ENCODE measurements at places on chromosomes 12 and 14. TPM values are rescaled to one million over a fixed set of nuclear protein-coding genes. Genes with fewer than 3 reads are reported as not detected.

DNA sequence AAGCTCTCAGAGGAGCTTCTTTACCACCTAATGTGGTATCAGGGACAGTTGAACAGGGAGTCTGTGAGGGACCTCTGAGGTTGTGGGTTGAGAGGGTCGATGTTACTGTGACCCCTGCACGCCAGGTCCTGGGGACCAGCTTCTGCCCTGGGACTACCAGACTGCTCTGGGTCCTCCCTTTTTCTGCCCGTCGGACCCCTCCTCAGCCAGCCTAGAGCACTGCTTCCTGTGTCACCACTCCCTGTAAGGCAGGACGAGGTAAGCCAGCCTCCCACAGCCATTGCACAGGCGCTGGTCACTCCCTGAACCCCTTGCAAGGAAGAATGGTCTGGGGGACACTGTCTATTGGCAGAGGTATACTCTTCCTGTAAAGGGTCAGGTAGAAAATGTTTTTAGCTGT, 38.1 kb downstream of the SYNE3 start:
- H3K36me3 ChIP-seq: no peaks in the 10 kb centered on the region
- H3K27ac ChIP-seq: peak overlapping the region; percentile 27
- DNase-seq: no peak
- H3K27me3 ChIP-seq: no peaks in the 10 kb centered on the region
- H3K4me1 ChIP-seq: peaks cover 45% of the 10 kb centered on the region
- H3K4me3 ChIP-seq: no peak overlapping the region

DNA sequence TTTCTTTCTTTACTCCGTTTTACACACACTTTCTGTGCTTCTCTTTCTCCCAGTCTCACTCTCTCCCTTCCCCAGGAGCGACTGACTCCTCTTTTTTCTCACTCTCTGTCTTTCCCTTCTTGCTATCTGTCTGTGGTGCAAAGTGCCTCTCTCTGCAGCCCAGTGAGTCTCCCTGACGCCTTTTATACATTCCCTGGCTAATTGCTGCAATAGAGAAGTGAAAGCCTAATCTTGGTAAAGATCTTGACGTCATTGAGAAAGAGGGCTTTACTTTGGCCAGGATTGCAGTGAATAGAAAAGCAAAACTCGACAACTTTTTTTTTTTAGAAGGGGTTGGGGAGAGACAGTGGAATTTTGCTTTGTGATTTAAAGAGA, 706 bp upstream of the DIO2 start:
- DNase-seq: peak; percentile 10
- H3K27ac ChIP-seq: peak overlapping the region; percentile 67
- H3K4me3 ChIP-seq: peak overlapping the region; percentile 48
- H3K27me3 ChIP-seq: no peaks in the 10 kb centered on the region

GRCh38 chr12:120130011-120130410, 13.5 kb upstream of the RAB35 start:
- no peaks in the 10 kb centered on the region for H3K27me3 ChIP-seq
- no peak for DNase-seq
- no peak overlapping the region for H3K27ac ChIP-seq
- H3K4me1 ChIP-seq: peaks cover 47% of the 10 kb centered on the region

- H3K4me1 ChIP-seq: no peaks in the 10 kb centered on the region
- H3K27ac ChIP-seq: no peak overlapping the region
- DNase-seq: no peak
- no peaks in the 10 kb centered on the region for H3K27me3 ChIP-seq
Measured at GRCh38 chr12:59365133-59365532, 230.7 kb upstream of the SLC16A7 start.

DNA sequence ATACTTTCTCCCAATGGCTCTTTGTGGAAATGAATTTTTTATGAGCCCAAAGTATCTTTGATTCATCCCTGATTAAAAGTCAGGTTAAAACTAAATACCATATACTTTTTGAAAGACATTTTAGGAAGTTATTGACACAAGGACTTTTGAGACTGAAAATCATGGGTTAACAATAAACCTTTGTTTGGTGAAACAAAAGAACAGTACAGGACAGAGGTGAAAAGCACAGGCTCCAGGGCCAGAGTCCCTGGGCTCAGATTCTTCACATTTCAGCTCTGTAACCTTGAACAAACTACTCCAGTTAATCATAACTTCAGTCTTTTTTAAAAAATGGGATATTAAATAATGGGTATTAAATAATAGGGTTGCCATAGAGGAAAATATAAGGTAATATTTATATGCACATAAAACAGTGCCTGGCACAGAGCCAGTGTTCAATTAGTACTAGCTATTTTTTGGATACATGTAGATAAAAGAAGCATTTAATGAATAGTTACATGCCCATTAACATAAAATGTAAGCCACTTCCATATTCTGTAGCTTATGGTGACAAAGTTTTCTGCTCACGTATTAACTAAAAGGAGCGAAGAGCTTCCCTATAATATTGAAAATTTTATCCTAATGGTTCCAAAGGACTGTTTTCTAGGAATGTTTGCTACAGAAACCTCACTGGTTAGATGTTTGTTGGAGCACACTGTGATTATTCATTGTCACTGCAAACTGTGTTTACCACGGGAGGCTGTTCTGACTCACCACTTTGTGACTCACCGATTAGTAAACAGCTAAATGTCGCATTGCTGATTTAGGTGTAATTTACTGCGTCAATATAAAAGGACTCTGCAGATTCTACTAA, 255.4 kb downstream of the DAD1 start:
- no peak overlapping the region for H3K27ac ChIP-seq
- no peaks in the 10 kb centered on the region for H3K36me3 ChIP-seq
- no peak for DNase-seq
- H3K27me3 ChIP-seq: no peaks in the 10 kb centered on the region
- H3K4me1 ChIP-seq: peaks cover 7% of the 10 kb centered on the region

DNA sequence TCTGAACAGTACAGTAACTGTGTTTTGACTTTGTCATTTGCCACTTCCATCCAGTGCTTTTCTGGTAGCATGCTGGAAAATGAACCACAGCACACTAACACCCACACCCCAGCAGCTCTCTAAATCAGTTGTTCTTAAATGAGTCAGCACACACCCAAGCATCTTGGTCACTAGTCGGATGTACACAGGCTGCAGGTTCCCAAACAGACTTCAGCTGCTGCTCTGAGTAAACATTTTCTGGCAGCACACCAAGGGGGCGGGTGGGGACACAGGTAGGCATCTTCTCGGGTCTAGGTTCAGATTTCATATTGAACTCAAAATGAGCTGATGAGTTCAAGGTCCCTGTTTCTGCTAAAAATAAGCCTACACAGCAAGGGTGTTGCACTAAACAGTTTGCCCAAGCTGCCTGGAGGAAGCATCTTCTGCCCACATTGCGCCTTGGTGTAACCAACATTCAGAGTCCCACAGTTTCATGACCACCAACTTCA, 39.8 kb downstream of the IFNG start:
- H3K4me1 ChIP-seq: no peaks in the 10 kb centered on the region
- no peak for DNase-seq
- no peak overlapping the region for H3K27ac ChIP-seq
- no peaks in the 10 kb centered on the region for H3K27me3 ChIP-seq
- no peaks in the 10 kb centered on the region for H3K36me3 ChIP-seq

GRCh38 chr12:120249266-120249874, 16.2 kb downstream of the PXN start:
- no peaks in the 10 kb centered on the region for H3K36me3 ChIP-seq
- peak overlapping the region; percentile 29 for H3K4me3 ChIP-seq
- no peaks in the 10 kb centered on the region for H3K27me3 ChIP-seq

GRCh38 chr14:75510547-75510946, 11.7 kb upstream of the BATF start:
- no peak overlapping the region for H3K27ac ChIP-seq
- no peak overlapping the region for H3K4me3 ChIP-seq
- H3K4me1 ChIP-seq: peaks cover 11% of the 10 kb centered on the region
- H3K36me3 ChIP-seq: no peaks in the 10 kb centered on the region
- DNase-seq: no peak

GRCh38 chr12:106219043-106219442, 28.8 kb downstream of the CKAP4 start:
- no peaks in the 10 kb centered on the region for H3K27me3 ChIP-seq
- H3K36me3 ChIP-seq: no peaks in the 10 kb centered on the region
- no peak for DNase-seq
- no peaks in the 10 kb centered on the region for H3K4me1 ChIP-seq
- no peak overlapping the region for H3K4me3 ChIP-seq

Gene CPNE8
- 14.9 TPM for polyA plus RNA-seq

Gene CMKLR1
- polyA plus RNA-seq: 2.8 TPM

Gene KRT6C
- 0.06 TPM for polyA plus RNA-seq

Gene TXNRD1
- 60.2 TPM for polyA plus RNA-seq

Gene NDRG2
- 293 TPM for polyA plus RNA-seq

Gene SYNE3
- polyA plus RNA-seq: 5.3 TPM

Gene FAM222A
- 2.7 TPM for polyA plus RNA-seq

Gene PRIMA1
- 16.3 TPM for polyA plus RNA-seq

Gene ANG
- 5.4 TPM for polyA plus RNA-seq

Gene SERPINA10
- not detected for polyA plus RNA-seq
